CD4-positive, alpha-beta T cell treated with Interleukin-2 at 100 ng/mL for 4 hours (primary cell): ENCODE measurements at places on chromosomes 2 and 18.

- DNase-seq, result no peak
Measured at GRCh38 chr18:58579561-58580047, 49.3 kb downstream of the ALPK2 start.

DNA sequence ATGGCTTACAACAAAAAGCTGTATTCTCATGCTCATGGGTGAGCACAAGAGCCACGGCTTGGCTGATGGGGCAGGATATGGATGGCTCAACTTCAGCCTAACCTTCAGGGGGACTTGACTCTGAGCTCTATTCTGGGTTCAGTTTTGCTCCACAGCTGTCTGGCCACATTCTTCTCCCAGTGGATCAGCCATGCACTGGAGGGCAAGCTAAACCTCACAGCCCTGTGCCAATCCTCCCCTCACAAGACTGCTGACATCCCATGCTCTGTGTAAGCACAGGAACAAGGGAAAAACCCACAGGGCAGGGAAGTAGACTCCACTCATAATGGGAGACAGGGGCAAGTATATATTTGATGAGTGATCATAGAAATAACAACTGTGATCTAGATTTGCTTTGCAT lies 35.6 kb downstream of the COPS8 start:
- DNase-seq, result no peak

DNA sequence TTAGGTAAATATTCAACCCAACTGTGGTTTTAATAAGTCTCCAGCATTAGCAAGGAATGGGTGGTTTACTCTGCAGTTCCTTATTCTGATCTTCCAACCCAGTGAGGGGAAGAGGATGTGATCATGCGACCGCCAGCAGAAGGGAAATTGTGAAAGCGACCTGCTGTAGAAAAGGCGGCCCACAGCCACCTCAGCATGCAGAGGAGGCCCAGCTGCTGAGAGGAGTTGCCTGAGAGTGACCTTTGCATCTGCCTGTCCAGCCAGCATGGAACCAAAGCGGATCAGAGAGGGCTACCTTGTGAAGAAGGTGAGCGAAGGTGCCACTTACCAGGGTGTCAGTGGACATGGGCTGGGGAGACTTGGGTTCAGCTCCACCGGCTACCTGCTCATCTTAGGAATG lies at the start of gene PLEK:
Gene PLEK (plus strand): TSS at position 196 of the 400 bp plus-strand sequence. CDS start 70 bp downstream, at position 266.
- DNase-seq, result peak; percentile 45

DNA sequence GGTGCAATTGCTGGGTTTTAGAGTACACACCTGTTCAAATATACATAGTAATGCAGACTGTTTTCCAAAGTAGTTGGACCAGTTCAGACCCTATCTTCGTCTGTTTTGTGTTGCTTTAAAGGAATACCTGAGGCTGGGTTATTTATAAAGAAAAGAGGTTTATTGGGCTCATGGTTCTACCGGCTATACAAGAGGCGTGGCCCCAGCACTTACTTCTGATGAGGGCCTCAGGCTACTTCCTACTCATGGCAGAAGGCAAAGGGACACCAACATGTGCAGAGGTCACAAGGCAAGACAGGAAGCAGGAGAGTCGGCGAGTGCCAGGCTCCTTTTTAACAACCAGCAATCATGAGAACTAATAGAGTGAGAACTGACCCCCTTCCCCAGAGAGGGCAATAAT lies 21.9 kb upstream of the EMILIN2 start:
- DNase-seq, result no peak

- no peak for DNase-seq
Measured at GRCh38 chr2:42928161-42928691, 135.8 kb upstream of the HAAO start.

- DNase-seq, result no peak
Measured at GRCh38 chr2:197873293-197873701, 68.9 kb downstream of the PLCL1 start.

- DNase-seq, result no peak
Measured at GRCh38 chr18:37160038-37160820, 331.3 kb downstream of the KIAA1328 start.

GRCh38 chr2:233421091-233421816 lies 67.0 kb downstream of the DGKD start:
- DNase-seq, result no peak

GRCh38 chr2:196413821-196414274 lies 225.7 kb upstream of the CCDC150 start:
- no peak for DNase-seq

DNA sequence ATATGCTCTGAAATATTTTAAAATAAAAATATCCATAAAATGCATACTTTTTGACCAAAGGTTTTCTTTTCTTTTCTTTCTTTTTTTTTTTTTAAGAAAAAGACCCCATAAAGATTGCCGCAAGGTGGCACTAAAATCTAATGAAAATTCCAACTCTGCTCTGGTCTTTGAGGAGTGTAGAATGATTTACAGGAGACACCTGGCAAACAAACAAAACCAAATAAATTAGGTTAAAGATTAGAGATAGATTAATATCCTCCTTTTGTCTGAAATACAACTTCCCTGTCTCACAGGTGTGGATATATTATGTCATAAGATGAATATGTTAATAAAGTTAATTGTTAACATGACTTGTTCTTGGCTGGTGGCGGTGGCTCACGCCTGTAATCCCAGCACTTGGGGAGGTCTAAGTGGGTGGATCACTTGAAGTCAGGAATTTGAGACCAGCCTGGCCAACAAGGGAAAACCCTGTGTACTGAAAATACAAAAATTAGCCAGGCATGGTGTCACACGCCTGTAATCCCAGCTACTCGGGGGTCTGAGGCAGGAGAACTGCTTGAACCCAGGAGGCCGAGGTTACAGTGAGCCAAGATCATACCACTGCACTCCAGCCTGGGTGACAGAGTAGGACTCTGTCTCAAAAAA lies 3.5 kb upstream of the RHOB start:
- DNase-seq, result peak; percentile 50
